Fibroblast of lung (primary cell): ENCODE measurements at places on chromosomes 2 and 18. TPM values are rescaled to one million over a fixed set of nuclear protein-coding genes. Genes with fewer than 3 reads are reported as not detected.

The EMILIN2 gene
- total RNA-seq: 11.1 and 18.0 TPM in 2 replicates

- H3K4me3 ChIP-seq: no peak overlapping the region
- H3K4me1 ChIP-seq: peaks cover 30% of the 10 kb centered on the region
- no peak for DNase-seq
Observed at GRCh38 chr2:85435220-85435958, 16.9 kb downstream of the SH2D6 start.

DNA sequence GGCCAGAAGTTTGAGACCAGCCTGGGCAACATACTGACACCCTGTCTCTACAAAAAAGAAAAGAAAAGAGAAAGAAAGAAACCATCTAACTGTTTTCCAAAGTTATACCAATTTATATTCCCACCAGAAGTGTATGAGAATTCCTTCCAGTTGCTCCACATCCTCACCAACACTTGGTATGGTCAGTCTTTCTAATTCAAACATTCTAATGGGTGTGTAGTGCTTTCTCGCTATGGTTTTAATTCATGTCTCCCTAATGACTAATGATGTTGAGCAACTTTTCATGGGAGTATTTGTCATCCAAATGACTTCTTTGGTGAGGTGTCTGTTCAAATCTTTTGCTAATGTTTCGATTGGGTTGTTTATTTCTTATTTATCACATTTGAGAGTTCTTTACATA lies 10.5 kb upstream of the B3GNT7 start:
- no peak overlapping the region for H3K4me3 ChIP-seq
- H3K27me3 ChIP-seq: no peaks in the 10 kb centered on the region
- no peaks in the 10 kb centered on the region for H3K4me1 ChIP-seq
- H3K36me3 ChIP-seq: no peaks in the 10 kb centered on the region
- no peak overlapping the region for H3K27ac ChIP-seq
- DNase-seq: no peak

DNA sequence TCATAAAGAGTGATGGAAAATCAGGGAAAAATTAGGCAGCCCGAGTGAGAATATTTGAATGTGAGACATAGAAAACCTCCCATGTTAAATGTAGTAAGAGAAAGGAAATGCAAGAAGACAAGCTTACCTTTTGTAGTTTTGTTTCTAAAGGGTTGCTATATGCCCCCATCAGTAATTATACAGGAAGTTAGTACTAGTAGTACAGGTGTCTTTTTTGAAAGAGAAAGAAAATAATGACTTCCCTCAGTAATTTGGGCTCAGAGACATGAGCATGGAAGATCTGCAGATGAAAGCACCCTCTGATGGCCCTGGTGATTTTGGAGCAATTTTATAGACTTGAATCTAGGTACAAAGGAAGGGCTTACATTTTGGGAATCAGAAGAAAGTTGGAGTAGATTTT lies 80.8 kb downstream of the RHBDD1 start:
- H3K27me3 ChIP-seq: no peaks in the 10 kb centered on the region
- no peaks in the 10 kb centered on the region for H3K4me1 ChIP-seq
- H3K4me3 ChIP-seq: no peak overlapping the region
- no peak overlapping the region for H3K27ac ChIP-seq

- H3K27ac ChIP-seq: no peak overlapping the region
- H3K4me3 ChIP-seq: no peak overlapping the region
- no peaks in the 10 kb centered on the region for H3K4me1 ChIP-seq
- DNase-seq: no peak
- H3K36me3 ChIP-seq: no peaks in the 10 kb centered on the region
- no peaks in the 10 kb centered on the region for H3K27me3 ChIP-seq
Observed at GRCh38 chr2:68800027-68800401, 65.4 kb downstream of the ARHGAP25 start.

The MDH1B gene
- 0.99 and 1.8 TPM in 2 replicates for total RNA-seq

DNA sequence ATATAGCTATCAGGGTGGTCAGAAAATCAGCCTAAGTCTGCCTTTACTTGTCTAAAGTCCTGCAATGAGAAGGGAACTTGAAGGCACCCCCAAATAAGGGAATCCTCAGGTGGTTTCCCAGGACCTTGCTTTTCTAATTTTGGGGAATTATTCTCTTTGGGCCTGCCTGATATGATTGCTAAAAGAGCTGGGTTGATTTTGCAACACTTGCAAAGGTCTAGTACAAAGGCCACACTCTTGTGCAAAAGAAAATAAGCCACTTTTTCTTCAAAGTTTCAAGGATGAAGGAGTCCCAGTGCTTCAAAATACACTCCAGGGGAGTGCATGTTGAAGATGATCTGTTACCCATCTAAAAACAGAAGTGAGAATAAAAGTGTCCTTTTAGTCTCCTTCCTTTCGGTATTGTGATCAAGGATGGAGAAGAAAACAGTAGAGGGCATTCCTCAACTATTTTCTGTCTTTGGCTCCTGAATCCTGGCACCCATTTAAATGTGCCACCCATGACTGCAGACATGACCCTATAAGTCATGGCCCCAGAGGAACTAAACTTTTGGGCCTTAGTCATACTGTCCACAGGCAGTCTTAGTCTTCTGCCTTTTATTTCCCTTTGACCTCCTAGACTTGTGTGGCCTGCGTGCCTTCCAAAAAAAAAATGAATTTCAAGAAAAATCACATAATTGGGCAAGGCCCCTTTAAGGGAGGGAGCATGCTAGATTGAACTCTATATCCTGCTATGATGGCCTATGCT lies 5.1 kb downstream of the SULT1C3 start:
- no peak overlapping the region for H3K4me3 ChIP-seq
- no peak for DNase-seq
- no peak overlapping the region for H3K27ac ChIP-seq
- no peaks in the 10 kb centered on the region for H3K4me1 ChIP-seq

- no peaks in the 10 kb centered on the region for H3K4me1 ChIP-seq
- no peaks in the 10 kb centered on the region for H3K27me3 ChIP-seq
- H3K36me3 ChIP-seq: no peaks in the 10 kb centered on the region
- DNase-seq: no peak
- H3K4me3 ChIP-seq: no peak overlapping the region
Observed at GRCh38 chr2:190668892-190669291, 20.0 kb downstream of the NAB1 start.

- H3K27me3 ChIP-seq: no peaks in the 10 kb centered on the region
- H3K4me3 ChIP-seq: no peak overlapping the region
- DNase-seq: no peak
- H3K27ac ChIP-seq: no peak overlapping the region
Observed at GRCh38 chr18:39564716-39565115, 1999.1 kb upstream of the CELF4 start.

GRCh38 chr2:20595439-20596192 lies 55.3 kb downstream of the HS1BP3 start:
- peak overlapping the region; percentile 41 for H3K27ac ChIP-seq
- no peak overlapping the region for H3K4me3 ChIP-seq
- no peaks in the 10 kb centered on the region for H3K27me3 ChIP-seq
- peaks cover 49% of the 10 kb centered on the region for H3K4me1 ChIP-seq

GRCh38 chr2:216090369-216090786 lies 8.7 kb downstream of the TMEM169 start:
- H3K36me3 ChIP-seq: no peaks in the 10 kb centered on the region
- no peak for DNase-seq
- no peak overlapping the region for H3K27ac ChIP-seq
- no peaks in the 10 kb centered on the region for H3K27me3 ChIP-seq
- no peak overlapping the region for H3K4me3 ChIP-seq
- H3K4me1 ChIP-seq: no peaks in the 10 kb centered on the region

DNA sequence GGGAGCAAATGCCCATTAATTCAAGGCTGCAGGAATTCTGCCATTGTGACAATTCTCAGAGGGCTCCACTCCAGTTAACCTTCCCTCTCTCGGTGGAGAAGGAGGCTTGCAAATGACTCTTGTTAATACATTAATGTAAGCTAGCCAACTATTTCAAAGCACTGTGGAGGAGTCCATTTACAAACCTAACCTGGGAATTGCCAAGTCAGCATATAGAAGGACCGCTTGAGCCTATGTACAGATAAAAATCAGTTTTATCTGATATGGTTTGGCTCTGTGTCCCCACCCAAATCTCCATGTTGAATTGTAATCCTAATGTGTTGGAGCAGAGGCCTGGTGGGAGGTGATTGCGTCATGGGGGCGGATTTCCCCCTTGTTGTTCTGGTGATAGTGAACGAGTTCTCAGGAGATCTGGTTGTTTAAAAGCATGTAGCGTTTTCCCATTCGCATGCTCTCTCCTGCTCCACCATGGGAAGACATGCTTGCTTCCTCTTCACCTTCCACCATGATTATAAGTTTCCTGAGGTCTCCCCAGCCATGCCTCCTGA lies 366.7 kb downstream of the LRATD1 start:
- no peak overlapping the region for H3K27ac ChIP-seq
- H3K36me3 ChIP-seq: no peaks in the 10 kb centered on the region
- H3K4me1 ChIP-seq: no peaks in the 10 kb centered on the region

- DNase-seq: no peak
- no peak overlapping the region for H3K27ac ChIP-seq
- H3K4me3 ChIP-seq: no peak overlapping the region
- H3K27me3 ChIP-seq: no peaks in the 10 kb centered on the region
- no peaks in the 10 kb centered on the region for H3K4me1 ChIP-seq
Observed at GRCh38 chr2:74066491-74067203, 81.1 kb downstream of the BOLA3 start.

GRCh38 chr2:51706220-51706619 lies 674.3 kb upstream of the NRXN1 start:
- H3K4me1 ChIP-seq: no peaks in the 10 kb centered on the region
- no peak overlapping the region for H3K27ac ChIP-seq
- DNase-seq: no peak
- H3K27me3 ChIP-seq: no peaks in the 10 kb centered on the region
- H3K4me3 ChIP-seq: no peak overlapping the region
- H3K36me3 ChIP-seq: no peaks in the 10 kb centered on the region

GRCh38 chr2:86513948-86514660 lies 49.1 kb downstream of the CHMP3 start:
- no peak for DNase-seq
- no peaks in the 10 kb centered on the region for H3K36me3 ChIP-seq
- no peaks in the 10 kb centered on the region for H3K4me1 ChIP-seq

GRCh38 chr2:10229462-10230099 lies 73.1 kb upstream of the HPCAL1 start:
- H3K4me3 ChIP-seq: no peak overlapping the region
- H3K36me3 ChIP-seq: no peaks in the 10 kb centered on the region
- no peak for DNase-seq
- H3K27ac ChIP-seq: no peak overlapping the region
- H3K27me3 ChIP-seq: peaks cover 6% of the 10 kb centered on the region

The CD302 gene
- 9.4 and 15.9 TPM in 2 replicates for total RNA-seq

The SPIRE1 gene
- 28.8 and 31.0 TPM in 2 replicates for total RNA-seq

The GLI2 gene
- 3.3 TPM in 2 replicates for total RNA-seq

The TMEM37 gene
- 0.99 and 2.6 TPM in 2 replicates for total RNA-seq

The IHH gene
- not detected in 2 replicates for total RNA-seq

GRCh38 chr2:98253461-98254070 lies 92.7 kb upstream of the CNGA3 start:
- no peaks in the 10 kb centered on the region for H3K4me1 ChIP-seq
- no peak overlapping the region for H3K4me3 ChIP-seq
- H3K27ac ChIP-seq: no peak overlapping the region
- H3K27me3 ChIP-seq: no peaks in the 10 kb centered on the region
- DNase-seq: no peak

DNA sequence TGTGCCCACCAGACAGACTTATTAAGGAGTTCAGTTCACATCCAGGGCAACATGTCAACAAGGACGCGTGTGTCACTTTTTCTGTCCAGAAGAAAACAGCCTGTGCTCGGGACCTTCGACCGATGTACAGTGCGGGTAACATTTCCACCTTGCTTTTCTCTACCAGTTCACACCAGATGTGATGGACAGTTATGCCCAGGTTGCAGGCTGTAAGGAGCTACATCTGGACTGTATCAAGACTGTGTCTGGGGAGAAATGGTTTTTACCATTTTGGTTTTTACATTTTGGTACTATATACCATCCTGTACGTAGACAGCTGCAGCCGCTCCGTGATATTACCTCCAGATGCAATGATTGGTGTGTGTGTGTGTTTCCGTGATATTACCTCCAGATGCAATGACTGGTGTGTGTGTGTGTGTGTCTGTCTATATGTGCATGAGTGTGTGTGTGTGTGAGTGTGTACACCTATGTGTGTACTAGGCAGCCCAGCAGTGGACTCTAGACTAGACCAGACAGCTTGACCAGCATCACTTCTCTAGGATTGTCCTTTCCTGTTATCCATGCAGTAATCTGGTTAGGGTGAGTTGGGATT lies 118.0 kb downstream of the COL6A3 start:
- no peak overlapping the region for H3K4me3 ChIP-seq
- H3K27me3 ChIP-seq: no peaks in the 10 kb centered on the region
- peaks cover 27% of the 10 kb centered on the region for H3K4me1 ChIP-seq
- DNase-seq: no peak
- no peak overlapping the region for H3K27ac ChIP-seq

The GPR39 gene
- 0.26 and 1.3 TPM in 2 replicates for total RNA-seq

The CIB4 gene
- not detected in 2 replicates for total RNA-seq

The ZNF396 gene
- total RNA-seq: 2.8 and 5.0 TPM in 2 replicates

DNA sequence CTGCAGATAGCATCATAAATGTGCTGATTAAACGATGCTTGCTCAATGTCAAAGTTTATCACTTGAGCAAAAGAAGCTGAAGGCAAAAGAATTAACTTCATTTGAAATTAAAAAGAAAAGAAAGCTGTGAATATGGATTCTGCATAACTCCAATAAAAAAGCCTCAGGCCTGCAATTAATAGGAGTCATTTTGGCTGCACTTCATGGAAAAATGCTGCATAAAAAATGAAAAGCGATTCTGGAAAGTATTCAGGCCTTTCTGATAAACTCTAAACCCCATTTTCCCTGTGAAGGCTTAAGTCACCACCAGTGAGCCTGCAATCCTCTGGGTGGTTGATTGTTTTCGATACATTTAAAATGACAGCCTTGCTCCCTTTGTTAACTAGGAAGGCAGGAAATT lies 1793.4 kb downstream of the SUCLG1 start:
- no peak overlapping the region for H3K4me3 ChIP-seq
- H3K27ac ChIP-seq: no peak overlapping the region
- no peak for DNase-seq
- H3K4me1 ChIP-seq: no peaks in the 10 kb centered on the region
- no peaks in the 10 kb centered on the region for H3K36me3 ChIP-seq
- H3K27me3 ChIP-seq: no peaks in the 10 kb centered on the region

DNA sequence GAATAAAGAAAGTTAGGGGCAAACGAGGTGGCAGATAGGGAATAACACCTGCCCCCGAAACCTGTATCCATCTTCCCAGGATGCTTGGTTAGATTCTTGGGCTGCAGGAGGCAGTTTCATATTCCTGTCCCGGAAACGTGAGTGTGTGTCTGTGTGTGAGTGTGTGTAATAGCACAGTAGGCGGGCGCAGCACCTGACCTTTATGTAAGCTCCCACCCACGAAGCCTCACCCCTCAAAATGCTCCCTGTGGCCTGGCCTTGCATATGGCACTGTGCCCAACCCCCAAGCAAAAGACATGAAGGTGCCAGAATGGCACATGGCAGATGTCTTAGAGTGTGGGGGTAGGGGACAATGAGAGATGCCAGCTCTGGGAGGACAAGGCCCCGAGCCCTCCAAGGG lies 48.9 kb downstream of the EFR3B start:
- H3K27ac ChIP-seq: no peak overlapping the region
- H3K4me1 ChIP-seq: no peaks in the 10 kb centered on the region
- no peak for DNase-seq
- H3K27me3 ChIP-seq: no peaks in the 10 kb centered on the region

GRCh38 chr18:72375618-72376017 lies 168.5 kb downstream of the CBLN2 start:
- no peaks in the 10 kb centered on the region for H3K27me3 ChIP-seq
- H3K36me3 ChIP-seq: no peaks in the 10 kb centered on the region
- DNase-seq: peak; percentile 76
- H3K27ac ChIP-seq: no peak overlapping the region
- no peak overlapping the region for H3K4me3 ChIP-seq
